Kidney capillary endothelial cell (primary cell): ENCODE measurements at places on chromosomes 7 and 10.

- DNase-seq: no peak
Observed at GRCh38 chr7:69373171-69374043, 224.9 kb upstream of the AUTS2 start.

DNA sequence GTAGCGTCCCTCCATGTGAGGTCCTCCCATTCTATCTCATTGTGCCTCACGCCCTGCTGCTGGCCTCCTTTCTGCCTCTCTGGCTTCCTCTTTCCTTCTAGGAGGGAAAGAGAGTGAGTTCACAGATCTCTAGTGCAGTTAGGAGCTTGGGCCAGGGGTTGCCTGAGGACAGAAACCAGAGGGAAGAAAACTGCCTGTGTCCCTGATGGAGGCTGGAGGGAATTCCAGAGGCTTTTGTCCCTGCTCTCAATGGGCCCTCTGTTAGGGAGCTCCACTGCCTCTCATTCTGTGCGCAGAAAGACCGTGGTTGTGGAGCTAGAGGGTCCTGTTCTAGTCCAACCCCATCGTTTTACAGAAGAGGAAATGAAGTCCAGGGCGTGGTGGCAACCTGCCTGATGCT is 4.6 kb downstream of the MARVELD1 start:
- no peak for DNase-seq

DNA sequence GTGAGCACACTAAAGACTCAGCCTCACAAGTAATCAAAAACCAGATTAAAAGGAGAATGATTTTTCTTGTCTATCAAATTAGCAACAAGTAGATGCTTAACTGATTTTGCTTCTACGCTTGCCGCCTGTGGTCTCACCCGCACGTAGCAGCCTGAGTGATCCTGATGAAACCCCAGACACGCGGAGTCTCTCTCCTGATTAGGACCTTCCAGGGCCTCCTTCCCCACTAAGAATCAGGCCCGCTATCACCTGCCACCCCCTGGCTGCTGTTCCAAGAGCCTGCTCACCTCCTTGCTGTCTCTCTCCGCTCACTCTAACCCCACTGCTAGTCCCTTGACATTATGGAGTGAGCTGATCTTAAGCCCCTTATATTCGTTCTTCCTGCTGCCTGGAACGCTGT is 325.9 kb upstream of the NRP1 start:
- no peak for DNase-seq

DNA sequence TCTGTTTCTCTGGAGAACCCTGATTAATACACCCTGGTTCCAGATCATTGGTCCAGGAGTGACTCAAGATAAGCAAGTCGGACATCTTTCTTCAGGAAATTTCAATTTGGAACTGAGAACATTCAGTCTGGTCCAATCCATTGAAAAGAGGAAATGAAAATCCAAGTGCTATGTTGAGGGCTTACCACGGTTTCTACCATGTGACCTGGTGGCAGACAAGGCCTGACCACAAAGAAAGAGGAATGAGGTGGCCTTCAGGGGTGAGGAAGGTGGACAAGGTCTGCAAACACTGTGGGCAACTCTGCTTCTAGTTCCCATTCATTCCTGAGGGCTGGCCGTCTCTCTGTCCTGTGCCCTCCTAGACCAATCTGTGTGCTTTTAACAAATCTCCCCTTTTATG is 149.2 kb upstream of the GHITM start:
- DNase-seq: no peak
